GM12878 (cell line): ENCODE measurements at places on chromosomes 5 and 9.

GRCh38 chr9:13282998-13283397, 3.5 kb upstream of the MPDZ start:
- DNase-seq: no peak

GRCh38 chr5:142293486-142293885, 31.3 kb downstream of the SPRY4 start:
- no peak for DNase-seq

GRCh38 chr5:133392448-133392847, 219.9 kb downstream of the FSTL4 start:
- DNase-seq: no peak

GRCh38 chr9:72254901-72255545, 105.8 kb downstream of the GDA start:
- DNase-seq: no peak

DNA sequence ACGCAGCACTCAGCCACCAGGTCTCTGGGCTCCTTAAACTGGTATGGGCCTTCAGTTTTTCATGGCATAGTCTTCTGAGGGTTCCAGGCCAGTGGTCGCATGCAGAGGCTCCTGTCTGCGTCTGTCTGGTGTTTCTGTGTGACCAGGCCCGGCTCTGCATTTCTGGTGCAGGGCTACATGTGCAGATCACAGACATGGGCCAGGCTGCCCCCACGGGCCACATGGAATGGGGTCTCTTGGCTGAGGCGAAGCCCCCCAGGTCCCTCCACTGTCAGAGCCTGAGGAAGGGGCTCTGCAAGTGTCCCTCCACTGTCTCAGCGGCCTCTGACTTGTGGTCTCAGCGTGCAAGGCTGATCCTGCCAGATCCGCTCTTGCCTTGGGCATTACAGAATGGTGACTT, 15.6 kb upstream of the CARD19 start:
- DNase-seq: no peak
